ENCODE measurements at places on chromosomes 5 and 9.
A peak's percentile ranks its signal among the peaks of the same experiment; 100 is the strongest.

- DNase-seq = no peak
These were observed 57.5 kb upstream of the ICE1 start for GRCh38 chr5:5364932-5365331.

DNA sequence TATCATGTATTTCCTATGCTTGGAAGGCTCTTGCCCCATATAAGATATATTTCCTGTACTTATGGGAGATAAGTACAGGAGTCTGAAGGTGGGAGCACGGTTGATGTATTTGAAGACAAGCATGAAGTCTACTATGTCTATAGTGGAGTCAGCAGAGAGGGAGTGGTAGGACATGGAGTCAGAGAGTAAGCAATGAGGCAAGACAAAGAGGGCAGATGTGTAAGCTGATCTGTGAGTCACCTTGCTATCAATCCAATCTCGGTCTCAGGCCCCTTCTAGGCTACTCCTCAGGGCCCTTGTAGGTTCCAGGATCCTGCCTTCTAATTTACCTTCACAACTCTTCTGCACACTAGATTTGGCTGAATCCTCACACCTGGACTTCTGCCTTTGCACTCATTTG lies 105.5 kb downstream of the MACIR start:
- no peak for DNase-seq

DNA sequence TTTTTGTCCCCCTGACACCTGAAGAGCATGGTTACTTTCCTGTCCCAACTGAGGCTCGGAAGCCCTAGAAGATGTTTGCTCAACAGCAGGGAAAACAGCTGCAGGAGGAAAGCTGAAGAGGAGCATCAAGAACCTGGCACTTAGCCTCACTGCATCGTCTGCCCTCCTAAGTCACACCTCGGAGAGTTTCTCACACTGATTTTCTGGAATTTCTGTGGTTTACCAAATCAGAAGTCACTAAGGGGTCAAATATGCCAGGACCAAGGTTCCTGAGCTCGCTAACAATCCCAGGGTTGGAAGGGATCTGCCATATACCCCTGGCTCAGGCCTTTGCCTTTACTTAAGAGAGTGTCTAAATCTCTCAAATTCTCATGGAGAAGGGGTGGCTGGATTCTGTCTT lies 5.3 kb downstream of the IL12B start:
- no peak for DNase-seq

GRCh38 chr9:93827545-93828330 lies 127.4 kb downstream of the BARX1 start:
- peak; percentile 76 for DNase-seq

GRCh38 chr5:1488882-1489680 lies 34.7 kb downstream of the LPCAT1 start:
- DNase-seq = no peak

DNA sequence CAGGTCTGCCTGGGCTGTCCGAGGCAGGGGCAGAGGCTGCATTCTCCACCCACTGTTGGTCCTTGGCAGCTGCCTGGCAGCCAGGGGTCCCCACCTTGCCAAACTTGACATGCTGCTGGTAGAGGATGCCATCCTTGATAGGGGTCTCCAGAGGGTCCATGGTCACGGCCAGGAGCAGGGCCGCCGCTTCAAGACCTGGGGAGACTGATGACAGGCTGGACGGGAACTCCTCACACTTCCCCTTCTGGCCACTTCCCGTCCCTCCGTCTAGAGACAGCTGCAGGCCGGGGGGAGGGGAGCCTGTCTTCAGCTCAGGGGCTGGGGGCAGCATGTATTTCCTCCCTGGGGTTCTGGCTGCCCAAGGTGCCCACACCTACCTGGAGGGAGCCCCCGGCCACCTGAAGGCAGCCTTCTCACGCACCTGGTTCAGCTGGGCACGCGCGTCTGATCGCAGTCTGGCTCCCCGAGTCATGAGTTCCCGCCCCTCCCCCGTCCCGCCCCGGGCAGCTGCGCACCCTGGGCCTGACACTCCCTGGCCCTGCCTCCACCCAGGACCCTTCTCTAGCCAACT lies at the start of gene DOK3:
Gene DOK3, minus strand, starts transcription at position 446 of the 571 bp plus-strand sequence. Its CDS starts 286 bp downstream, at position 160.
- no peak for DNase-seq

- DNase-seq = no peak
These were observed 296.7 kb downstream of the ARL15 start for GRCh38 chr5:54013556-54014194.

DNA sequence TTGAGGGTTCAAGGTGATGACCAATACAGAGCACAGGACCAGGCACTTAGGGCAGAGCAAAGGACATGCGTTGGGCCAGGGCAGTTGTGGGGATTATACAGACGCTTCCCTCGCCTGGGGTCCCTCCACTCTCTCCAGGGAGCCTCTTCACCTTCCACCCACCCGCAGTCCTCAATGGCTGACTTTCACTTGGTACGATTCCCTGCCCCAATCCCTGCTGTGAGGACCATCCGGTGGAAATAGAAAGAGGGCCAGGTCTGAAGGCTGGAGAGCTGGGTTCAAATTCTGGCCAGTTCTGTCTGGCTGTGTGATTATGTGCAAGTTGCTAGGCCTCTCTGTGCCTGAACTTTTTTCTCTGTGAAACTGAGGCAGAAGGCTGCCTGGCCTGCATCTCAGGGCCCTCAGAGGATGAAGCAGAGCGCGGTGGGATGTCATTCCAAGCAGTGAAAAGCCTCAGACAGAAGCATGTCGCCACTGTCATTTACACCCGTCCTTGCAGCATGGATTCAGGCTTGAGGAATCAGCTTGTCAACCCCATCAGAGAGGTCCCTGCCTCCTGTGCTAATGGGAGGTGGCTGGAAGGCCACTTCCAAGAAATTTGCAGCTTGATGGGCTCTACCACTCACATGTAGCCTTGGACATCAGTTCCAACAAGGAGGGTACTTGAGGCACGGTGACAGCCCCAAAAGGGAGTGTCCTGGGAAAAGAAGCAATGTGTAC lies 206.6 kb upstream of the IER5L start:
- DNase-seq = no peak
